Astrocyte of the hippocampus (primary cell): ENCODE measurements at places on chromosomes 3 and 15.

- peak; percentile 10 for DNase-seq
Observed at GRCh38 chr3:189572249-189572648, 58.9 kb upstream of the TP63 start.

DNA sequence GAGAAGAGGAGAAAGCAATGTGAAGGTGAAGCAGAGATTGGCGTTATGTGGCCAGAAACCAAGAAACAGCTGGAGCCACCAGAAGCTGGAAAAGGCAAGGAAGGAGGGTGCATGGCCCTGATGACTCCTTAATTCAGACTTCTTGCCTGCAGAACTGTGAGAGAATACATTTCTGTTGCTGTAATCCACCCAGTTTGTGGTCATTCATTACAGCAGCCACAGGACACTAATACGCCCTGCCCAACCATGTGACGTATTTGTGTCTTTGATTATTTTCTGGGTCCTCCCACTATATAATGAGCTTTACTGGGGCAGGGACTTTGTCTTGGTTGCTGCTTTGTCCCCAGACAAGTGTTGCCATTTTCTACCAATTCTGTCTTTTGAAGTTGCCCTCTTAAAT, 64.5 kb upstream of the MITF start:
- DNase-seq: no peak

DNA sequence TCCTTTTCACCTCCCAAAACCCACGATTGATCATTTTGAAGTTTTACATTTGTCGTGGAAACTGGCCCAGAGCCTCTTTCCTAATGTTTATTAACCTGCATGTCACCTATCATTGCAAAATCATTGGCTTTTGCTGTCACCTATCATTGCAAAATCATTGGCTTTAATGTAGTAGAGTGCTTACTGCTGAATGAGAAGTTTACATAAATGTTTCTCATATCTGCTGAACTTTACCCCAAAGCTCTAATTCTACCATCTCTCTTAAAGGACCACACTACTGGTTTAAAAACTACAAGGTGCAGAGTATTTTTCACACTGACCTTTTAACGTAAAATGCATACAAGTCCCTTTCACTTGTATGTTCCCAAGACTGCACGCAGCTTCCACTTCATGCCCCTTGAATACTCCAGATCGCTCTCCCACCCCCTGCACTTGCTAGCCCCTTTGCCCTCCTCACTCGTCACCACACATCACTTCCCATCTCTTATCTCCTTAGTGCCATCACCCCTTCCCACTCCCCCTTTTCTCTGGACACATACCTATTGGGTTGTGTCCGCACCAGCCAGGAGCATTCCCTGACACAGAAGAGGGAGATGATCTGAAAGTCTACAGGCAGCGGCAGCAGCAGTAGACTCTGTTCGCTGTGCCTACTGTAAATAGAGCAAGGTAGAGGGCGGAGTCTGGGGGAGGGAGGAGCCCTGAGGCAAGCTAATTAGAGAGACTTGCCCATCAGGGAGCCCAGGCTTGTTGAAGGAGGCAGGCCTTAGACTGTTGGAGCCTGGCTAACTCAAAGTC, 30.2 kb upstream of the ATOSA start:
- no peak for DNase-seq

DNA sequence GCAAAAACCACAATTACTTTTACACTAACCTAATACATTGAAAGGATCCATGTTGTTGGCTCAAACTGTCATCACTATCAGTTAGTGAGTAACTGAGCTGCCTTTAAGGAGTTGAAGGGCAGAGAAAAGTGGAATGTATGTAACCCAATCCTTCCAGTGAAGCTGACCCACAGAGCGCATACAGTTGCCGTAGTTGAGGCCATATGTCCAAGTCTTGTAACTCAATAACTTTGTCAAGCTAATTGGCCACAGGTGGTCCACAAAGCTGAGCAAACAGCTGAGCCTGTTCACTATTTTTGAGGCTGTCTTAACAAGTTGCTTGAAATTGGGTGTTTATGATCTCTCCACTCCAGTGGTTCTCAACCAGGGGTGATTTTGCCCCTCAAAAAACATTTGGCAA, 169.0 kb upstream of the SLC24A5 start:
- no peak for DNase-seq

GRCh38 chr3:121724130-121724529, 25.4 kb downstream of the GOLGB1 start:
- no peak for DNase-seq

GRCh38 chr3:137692803-137693431, 71.2 kb upstream of the SOX14 start:
- peak; percentile 2 for DNase-seq

GRCh38 chr3:102512734-102513504, 78.1 kb downstream of the ZPLD1 start:
- DNase-seq: no peak

GRCh38 chr15:82545478-82545877, 5.2 kb upstream of the RPS17 start:
- DNase-seq: no peak

DNA sequence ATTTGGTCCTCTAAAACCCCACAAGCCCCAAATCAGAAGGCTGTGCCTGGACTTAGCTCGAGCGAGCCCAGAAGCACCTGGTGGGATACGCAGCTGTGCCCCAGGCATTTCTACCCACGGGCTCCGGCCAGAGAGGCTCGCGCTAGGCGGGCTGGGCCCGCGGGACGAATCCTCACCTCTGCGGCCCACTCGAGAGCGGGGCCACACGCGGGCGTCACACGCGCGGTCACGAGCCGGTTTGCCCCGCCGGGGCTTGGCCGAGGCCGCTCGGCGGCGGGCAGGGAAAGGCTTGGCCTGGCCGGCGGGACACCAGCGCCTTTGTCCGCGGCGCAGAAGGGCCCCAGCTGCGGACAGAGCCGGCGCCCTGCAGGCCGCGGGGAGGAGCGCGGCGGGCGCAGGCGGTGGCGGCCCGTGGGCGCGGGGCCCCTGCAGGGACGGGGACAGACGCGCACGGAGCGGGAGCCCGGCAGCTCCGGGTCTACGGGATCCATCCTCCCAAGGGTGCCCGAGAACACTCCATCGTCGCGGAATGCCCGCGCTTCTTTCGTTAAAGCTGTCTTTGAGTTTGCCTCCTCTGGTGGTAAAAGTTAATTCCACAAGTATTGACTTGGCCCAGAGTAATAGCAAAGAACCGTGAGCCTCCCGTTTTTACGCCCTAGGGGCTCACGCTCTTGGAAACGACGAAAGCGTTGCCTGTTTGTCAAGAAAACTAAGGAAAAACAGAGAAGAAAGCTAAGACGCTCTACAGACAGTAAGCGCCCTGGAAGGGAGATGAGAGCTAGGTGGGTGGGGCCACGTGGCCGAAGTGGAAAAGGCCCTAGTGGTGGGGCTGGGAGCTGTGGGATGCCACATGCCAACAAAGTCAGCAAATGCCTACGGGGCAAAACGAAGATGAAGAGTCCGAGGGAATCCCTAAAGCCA, 26.4 kb downstream of the TYRO3 start:
- DNase-seq: peak; percentile 72

DNA sequence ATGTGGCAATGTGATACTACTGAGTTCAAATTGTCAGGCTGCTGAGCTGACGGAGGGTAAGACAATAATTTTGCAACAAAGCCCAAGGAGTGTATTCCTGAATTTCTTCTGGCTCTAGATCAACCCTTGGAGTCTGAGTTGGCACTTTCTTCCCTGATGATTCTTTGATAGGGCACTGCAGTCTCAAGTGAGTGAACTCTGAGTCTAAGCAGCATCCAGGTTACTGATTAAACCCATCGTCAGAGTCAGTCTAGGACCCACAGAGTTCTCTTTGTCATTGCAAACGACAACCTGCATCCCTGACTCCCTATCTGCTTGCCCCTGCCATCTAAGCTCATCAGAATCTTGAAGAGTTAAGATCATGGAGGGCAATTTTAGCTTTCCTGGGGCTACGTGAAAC, 58.6 kb downstream of the MME start:
- no peak for DNase-seq

- DNase-seq: no peak
Observed at GRCh38 chr15:89591834-89592233, 16.6 kb downstream of the TICRR start.

DNA sequence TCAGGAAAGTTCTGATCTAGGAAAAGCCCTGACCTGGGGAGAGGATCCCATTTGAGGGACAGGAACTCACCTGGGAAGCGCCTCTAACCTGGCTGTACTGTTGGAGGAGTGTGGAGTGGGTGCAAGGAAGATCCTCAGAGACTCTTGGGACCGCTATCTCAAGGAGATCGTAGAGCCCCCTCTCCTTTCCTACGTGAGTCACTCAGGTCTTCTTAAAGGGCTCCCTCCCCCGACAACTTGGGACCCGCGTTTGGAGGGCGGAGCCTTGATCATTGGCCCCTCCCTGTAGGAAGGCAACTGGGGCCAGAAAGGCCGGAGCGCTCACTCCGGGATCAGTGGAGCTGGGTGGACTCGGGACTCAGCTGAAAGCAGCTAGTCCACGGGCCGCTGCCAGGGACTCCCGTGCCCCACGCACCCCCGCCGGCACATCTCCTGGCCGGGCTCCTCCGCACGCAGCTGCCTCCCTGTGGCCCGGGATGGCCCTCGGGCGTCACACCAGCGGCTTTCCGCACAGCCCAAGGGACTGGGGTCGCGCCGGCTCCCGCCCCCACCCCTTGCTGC, 520 bp downstream of the SLC26A6 start:
- peak; percentile 75 for DNase-seq

- peak; percentile 14 for DNase-seq
Observed at GRCh38 chr3:36606871-36607765, 157.2 kb downstream of the DCLK3 start.

DNA sequence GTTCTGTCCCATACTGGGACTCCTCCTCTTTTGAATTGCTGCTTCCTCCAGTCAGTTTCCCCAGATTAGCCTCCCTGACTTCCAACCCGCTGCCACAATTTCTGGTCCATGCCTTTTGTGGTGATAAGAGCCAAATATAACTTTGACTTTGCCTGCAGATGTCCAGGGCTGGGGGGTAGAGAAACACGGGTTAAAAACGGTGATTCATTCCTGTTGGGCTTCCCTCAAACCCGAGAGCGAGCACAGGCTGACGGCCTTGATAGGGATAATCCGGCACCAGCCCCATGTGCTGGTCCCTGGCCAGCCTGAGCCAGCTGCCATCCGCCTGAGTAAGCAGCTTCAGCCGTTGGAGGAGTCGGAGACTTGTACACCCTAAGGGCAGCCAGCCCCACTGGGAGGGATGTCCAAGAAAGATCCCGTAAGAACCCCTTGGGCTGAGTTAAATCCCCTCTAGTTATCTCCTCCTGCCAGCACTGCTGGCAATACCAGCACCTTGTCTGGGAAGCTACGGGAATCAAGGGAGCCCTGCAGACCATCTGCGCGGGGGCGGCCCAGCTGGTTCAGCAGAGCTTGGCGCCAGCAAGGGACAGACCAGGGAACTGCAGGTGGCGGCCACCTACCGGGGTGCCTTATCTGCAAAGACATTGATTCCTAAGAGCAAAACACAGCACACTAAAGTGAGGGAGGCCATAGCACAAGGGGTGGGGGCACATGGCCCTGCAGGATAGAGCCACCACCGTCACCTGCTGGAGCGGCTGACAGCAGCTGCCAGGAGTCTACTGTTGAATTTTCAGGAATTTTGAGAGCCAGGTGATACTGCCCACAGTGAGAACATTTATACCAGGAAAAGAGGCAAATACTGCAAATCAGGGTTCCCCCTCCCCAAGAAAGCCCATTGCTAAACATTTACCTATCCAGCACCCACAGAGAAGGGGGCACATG, 18.1 kb downstream of the CSPG4 start:
- DNase-seq: peak; percentile 98

DNA sequence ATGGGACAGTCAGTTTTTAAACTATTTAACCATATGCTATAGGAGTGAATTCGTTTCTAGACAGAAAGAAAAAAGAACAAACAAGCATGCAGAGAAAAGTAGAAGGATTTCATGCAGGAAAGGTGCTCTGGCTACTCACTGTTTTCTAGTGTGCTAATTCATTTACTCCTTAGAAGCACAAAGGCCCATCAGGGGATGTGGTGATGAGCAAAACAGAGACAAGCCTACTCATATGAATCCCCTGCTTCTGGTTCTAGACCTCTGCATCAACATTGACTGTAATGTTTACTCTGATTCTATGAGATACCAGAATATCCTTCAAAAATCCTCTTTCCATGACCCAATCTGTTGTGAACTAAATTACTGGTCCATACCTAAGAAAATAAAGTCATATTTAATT, 801.9 kb downstream of the PLOD2 start:
- DNase-seq: no peak

DNA sequence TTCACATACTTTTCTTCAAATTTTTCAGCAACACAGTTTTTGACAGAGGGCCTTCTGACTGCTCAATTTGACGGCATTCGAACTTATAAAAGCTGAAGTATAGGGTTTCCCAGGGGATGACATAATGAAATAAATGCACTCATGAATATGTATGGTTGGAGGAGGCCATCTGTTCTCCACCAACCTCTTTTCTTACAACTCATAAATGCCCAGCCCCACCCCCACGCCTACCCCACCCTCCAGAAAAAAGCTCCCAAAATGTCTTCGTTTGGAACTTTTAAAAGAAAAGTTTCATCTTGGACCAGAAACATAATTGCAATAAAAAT, 211.6 kb upstream of the LRRN1 start:
- DNase-seq: no peak

- peak; percentile 90 for DNase-seq
Observed at GRCh38 chr3:104763007-104763406, 603.7 kb upstream of the ALCAM start.

- no peak for DNase-seq
Observed at GRCh38 chr3:117017135-117017894, 307.7 kb downstream of the TUSC7 start.

DNA sequence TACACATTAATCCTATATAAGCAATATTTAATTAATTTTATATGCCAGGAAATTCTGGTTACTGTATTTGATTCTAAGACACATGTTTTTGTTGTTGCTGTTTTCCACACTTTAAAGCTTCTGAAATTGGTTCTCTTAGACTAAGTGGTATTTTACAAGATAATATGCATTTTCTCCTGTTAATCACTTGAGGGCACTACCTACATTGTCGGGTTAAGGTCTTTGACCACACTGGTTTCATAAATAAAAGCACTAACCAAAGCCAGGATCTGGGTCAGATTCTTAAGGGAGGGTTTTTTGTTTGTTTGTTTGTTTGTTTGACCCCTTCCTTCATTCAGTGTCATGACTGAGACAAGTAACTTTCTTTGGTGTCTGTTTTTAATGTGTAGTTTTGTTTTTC, 590.2 kb downstream of the RBMS3 start:
- DNase-seq: no peak

GRCh38 chr3:144265542-144266100, 294.0 kb downstream of the DIPK2A start:
- DNase-seq: peak; percentile 50

DNA sequence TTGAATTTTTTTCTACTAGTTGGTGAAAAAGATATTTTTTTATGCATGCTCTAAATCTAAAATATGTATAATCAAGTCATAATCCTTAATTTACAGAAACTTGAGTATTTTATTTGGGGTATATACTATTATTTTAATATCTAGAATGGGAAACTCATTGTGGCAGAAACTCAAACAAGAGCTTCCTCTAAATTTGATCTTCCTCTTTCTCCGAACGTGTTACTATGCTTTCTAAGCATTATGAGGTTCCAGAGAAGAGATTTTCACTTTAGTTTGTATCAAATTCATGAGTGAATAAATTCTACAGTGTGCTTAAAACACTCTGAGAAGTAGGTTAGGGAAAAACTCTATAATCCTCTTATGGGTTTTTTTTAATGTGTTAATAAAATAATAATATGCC, 173.1 kb downstream of the POTEB3 start:
- DNase-seq: no peak
